ENCODE measurements at places on chromosomes 7 and 10.

GRCh38 chr10:98374217-98374985 lies 40.6 kb downstream of the PYROXD2 start:
- DNase-seq = no peak

DNA sequence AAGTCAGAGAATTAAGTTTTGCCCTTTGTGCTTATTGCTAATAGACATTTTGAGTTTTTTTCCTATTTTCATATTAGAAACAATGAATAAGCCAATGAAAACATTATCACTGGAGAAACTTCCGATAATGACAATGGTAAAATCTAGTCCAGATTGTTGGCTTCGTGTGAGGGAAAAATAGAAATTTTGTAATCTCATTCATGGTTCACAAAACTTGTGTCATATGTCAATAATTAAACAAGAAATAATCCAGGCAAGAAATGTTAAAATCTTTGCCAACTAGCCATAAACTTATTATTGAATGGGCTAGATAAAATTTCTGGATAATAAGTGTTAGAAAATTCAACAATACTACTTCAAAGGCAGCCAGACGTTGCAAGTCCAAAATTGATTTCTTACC lies 36.6 kb downstream of the RNLS start:
- no peak for DNase-seq

DNA sequence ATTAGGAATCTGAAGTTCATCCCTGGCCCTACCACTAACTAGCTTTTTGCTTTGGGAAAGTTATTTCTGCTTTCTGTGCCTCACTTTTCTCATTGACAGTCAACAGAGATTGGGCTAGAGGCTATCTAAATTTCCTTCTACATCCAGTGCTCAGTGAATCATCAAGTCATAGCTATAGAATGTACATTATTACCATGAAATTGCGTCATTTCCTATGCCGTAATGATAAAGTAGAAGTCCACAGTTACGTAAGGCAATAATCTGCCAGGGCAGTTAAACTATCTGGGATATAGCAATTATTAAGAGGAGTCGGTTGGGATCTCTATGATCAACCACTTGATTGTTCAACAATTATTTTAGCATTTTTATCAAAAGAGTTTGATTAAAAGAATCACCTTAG lies 64.4 kb downstream of the ITGB8 start:
- no peak for DNase-seq

DNA sequence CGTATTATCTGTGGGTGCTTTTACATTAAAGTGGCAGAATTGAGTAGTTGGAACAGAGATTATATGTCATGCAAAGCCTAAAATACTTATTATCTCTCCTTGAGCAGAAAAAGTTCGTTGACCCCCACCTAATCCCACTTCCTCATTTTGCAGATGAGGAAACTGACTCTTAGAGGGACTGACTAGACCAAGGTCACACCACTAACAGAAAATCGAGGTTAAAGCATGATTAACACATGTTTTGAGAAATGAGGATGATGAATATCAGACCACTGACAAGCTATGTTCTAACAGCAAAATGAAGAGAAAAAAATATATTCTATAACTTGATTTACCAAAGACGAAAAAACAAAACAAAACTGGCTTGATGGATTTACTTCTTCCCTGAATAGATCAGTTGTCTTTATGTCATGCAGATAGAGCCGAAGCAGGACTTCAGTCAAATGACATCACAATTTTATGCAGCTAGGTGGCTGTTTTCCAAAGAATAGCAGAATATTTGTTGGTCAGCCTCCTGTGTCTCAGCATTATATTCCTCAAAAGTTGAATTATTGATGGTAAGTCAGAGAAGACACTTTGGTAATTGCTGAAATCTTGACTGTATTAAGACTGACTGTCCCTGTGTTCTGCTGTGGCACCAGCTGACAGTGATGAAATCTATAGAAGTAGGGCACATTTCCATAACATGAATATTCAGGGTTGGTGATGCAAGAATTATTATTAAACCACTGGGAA lies 24.2 kb upstream of the SMIM30 start:
- DNase-seq = no peak

DNA sequence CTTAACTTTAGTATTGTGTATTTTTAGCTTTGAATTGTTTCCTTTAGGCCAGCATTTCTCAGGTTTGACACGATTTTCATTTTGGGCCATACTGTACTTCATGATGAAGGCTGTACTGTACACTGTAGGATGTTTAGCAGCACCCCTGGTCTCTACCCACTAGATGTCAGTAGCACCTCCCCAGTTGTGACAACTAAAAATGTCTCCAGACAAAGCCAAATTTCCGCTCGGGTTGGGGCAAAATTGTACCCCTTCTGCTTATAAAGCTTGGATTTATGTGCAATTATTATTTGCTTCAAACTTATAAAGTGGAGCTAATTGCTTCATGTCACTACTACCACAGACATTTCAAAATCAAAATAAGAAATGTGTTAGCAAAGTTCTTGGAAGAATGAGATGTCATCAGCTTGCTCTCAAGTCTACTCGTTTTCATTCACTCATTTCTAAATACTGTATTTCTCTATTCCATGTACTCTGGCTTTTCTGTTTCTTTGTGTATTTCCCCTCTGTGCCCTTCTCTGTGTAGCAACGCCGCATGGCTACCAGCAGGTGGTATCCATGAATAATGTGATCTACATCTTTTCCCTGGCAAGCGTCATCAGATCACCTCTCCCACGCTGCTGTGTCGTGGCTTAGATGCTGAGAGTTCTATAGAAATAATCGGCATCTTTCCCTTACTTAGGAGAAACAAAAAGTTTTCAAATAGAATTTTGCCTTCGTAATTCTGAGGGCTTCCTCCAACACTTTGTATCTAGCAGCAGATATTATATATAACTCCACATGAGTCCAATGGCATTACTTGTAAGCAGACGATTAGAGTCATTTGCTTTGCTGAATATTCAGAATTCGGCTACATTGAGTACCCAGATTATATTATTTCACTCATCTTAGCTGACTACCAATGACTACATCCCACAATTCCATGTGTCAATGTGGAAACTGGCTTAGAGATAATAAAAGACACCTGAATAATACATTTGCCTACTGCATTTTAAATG lies 47.8 kb upstream of the CALCR start:
- DNase-seq = no peak

GRCh38 chr7:102889851-102890250 lies 22.9 kb upstream of the LRRC17 start:
- DNase-seq = no peak

GRCh38 chr7:120163449-120163848 lies 109.5 kb upstream of the KCND2 start:
- DNase-seq = no peak

GRCh38 chr7:151903249-151904032 lies 26.5 kb upstream of the PRKAG2 start:
- no peak for DNase-seq

- no peak for DNase-seq
Measured at GRCh38 chr7:28433699-28434219, 21.4 kb downstream of the CREB5 start.

GRCh38 chr10:92662848-92663247 lies 26.9 kb upstream of the HHEX start:
- DNase-seq = no peak

DNA sequence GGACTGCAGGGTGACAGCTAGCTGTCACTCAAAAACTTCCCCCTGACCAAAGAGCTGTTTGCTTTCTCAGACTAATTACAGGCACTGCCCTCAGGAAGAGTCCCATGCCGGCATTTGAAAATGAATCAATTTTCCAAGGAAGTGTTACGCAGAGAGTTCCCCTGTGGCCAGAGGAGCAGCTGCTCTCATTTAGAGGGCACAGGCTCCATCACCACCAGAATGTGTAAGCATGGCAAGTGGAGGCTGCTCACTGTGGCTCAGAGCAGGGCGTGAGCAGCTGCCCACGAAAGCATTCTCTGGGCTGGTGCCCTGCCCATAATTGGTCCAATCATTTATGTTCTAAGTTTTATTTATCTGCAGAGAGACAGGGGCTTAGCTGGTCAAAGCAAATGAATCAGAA lies 202.2 kb downstream of the RAMP3 start:
- DNase-seq = no peak

DNA sequence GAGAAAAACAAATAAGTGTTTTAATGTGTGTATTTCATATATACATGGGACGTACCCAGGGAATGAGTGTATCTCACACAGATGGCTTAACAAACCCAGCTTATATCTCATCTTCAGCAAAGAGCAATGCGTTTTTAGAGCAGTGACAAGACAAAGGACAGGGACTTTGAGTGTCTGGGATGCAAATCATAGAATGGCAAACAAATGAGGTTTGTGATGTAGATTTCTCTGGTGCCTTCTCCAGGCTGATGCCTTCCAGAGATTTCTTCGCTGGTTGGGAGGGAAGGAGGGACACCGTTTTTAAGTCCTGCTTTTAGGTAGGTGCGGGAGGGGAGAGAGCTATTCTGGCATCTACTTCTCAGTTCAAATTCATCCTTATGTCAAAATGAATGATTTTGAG lies 16.6 kb downstream of the LANCL2 start:
- no peak for DNase-seq

GRCh38 chr7:130879191-130879590 lies 145.2 kb upstream of the KLF14 start:
- DNase-seq = no peak

DNA sequence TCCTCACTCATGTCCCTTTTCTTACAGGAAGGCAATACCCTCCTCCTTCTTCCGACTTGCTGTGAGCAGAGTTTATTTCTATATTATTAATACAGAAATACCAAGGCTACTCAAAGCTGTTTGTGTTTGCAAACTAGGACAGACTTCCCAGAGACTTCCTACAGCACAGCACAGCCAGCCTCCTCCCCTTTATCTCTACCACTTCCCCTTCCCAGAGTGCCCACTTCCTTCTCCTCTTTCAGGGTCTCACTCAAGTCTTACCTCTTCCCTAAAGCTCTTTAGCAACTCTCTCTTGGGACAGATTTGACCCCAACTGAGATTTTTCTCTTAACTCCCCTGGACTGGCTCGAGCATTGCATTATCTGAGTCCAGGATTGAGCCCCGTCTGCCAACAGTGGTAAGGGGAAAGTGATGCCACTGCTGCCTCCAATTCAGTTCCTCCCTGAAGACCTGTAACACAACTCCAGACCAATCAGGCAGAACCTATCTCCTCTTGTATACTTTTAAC lies 5.5 kb upstream of the LRGUK start:
- DNase-seq = no peak

GRCh38 chr7:35747611-35748010 lies 52.7 kb upstream of the HERPUD2 start:
- DNase-seq = no peak

- DNase-seq = no peak
Measured at GRCh38 chr7:84025332-84025927, 169.2 kb downstream of the SEMA3A start.

DNA sequence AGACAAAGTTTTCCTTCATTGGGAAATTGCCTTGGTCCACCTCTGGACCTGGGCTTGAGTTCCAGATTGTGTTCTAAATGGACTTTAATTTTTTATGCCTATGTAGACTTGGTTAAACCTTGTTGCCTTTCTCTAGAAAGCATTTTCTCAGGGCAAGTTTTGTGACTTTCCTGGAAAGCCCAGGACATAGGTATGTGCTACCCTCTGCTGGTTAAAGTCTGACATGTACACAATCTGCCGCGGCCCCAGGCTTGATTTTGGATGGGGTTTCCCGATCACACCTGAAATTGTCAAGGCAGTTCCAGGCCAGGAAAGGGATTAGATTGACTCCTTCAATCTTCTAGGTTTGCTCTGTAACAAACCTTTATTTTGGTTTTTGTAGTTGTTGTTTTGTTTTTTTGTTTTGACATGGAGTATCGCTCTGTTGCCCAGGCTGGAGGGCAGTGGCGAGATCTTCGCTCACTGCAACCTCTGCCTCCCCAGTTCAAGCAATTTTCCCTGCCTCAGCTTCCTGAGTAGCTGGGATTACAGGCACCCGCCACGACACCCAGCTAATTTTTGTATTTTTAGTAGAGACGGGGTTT lies 14.1 kb upstream of the AKR1B10 start:
- peak; percentile 58 for DNase-seq

- no peak for DNase-seq
Measured at GRCh38 chr7:131004371-131004770, 270.4 kb upstream of the KLF14 start.

- no peak for DNase-seq
Measured at GRCh38 chr7:41010967-41011366, 691.9 kb downstream of the INHBA start.

DNA sequence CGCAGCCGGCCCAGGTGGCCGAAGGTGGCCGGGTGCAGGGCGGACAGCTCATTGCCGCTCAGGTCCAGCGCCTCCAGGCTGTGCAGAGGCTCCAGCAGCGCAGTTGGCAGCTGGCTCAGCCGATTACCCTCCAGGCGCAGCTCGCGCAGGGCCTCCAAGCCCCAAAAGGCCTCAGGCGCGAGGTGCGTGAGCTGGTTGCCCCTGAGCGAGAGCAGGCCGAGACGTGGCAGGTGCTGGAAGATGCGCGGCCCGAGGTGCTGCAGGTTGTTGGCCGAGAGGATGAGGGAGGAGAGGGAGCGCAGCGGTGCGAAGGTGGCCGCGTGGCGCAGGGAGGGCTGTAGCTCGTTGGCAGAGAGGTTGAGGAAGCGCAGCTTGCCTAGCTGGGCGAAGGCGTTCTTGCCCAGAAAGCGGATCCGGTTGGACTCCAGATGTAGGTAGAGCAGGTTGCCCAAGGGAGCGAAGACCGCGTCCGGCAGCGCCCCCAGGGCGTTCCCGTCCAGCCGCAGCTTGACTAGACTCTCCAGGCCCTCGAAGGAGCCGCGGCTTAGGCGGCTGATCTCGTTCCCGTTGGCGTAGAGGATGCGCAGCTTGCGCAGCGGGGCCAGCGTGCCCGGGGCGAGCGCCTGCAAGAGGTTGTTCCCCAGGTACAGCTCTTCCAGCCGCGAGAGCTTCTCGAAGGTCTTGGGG lies 923 bp downstream of the TRIL start:
- peak; percentile 41 for DNase-seq

DNA sequence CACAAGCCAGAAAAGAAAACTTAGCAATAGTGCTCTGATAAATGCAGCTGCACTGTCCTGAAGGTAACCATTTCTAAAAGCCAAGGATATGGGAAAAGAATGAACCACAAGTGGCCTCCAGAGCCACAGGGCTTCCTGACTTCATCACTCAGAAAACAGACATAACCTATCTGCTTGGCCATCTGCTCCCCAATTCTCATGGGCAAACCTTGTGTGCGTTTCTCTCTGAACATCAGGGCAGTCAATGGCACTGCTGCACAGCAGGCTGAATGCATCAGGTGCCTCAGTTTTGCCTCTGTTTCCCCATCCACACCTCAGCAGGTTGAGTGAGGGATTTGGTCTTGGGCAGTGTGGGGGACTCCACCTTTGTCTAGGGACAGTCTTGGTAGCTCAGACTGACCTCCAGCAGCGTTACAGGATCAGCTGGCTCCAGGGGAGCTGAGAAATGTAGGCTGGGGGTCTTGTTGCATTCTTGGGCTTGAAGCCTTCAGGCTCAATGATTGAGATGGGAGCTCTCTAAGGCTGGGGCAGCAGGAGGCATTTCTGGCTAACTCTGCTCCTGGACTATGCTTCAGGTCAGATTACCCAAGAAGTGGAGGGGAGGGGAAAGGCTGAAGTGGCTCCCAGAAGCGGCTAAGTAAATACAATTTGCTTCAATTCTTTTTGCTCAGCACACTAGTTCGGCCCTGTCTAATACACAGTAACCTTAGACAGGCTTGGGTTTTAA lies 23.6 kb upstream of the PDLIM1 start:
- DNase-seq = no peak

GRCh38 chr7:83305027-83305426 lies 142.3 kb upstream of the PCLO start:
- no peak for DNase-seq

Data from activated CD4-positive, alpha-beta T cell treated with anti-CD3 and anti-CD28 coated beads for 36 hours (primary cell).